ENCODE measurements at places on chromosomes 6 and 20. TPM values are rescaled to one million over a fixed set of nuclear protein-coding genes. Genes with fewer than 3 reads are reported as not detected.

Gene RIPPLY2
- total RNA-seq, result not detected

- no peak for DNase-seq
Observed at GRCh38 chr6:165843568-165844113, 180.6 kb upstream of the PDE10A start.

- DNase-seq, result no peak
Observed at GRCh38 chr20:10848810-10849370, 175.1 kb upstream of the JAG1 start.

- DNase-seq, result no peak
Observed at GRCh38 chr6:160943997-160944396, 47.6 kb upstream of the MAP3K4 start.

DNA sequence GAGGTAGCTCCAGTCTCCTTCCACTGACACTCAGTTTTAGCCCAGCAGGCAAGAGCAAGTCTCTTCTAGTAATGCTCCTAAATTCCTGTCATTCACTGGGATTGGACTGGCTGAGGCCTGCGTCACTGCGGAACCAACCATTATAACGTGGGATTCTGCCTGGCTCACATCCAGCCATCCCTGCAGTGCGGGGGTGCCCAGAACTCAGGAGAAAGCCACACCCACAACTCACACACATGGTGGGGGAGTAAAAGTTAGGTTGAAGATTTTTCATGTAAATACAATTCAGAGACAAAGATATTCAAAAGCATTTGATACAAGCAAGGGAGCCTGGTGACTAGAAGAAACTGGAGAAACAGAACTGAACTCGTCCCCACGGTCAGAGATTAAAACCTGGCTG is 504.0 kb upstream of the CDH4 start:
- DNase-seq, result no peak

GRCh38 chr20:62860391-62860923 is 1.2 kb downstream of the TCFL5 start:
- DNase-seq, result no peak

DNA sequence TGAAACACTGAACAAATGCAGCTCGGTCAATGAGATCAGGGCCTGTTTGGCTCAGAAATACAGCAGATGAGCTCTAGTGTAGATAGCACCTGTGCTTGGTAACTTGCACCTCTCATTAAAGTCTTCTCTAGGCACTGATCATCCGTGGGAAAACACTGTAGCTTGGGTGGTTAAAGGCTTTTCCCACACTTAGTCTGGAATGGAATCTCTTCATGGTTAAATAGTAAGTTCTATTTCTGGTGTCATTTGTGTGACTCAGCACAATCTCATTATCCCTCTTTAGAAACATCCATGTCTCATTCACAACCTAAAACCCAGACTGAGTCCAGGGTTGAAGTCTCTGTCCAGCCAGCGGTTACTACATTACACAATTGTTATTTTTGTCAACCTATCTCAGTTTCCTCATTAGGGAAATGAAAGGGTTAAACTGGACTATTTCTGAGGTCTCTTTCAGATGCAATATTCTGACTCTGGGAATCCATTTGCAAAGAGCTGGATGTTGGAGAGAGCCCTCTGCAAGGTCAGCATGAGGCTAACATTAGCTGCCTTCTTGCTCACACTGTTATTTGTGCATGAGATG is 125.0 kb downstream of the ZDHHC14 start:
- no peak for DNase-seq

DNA sequence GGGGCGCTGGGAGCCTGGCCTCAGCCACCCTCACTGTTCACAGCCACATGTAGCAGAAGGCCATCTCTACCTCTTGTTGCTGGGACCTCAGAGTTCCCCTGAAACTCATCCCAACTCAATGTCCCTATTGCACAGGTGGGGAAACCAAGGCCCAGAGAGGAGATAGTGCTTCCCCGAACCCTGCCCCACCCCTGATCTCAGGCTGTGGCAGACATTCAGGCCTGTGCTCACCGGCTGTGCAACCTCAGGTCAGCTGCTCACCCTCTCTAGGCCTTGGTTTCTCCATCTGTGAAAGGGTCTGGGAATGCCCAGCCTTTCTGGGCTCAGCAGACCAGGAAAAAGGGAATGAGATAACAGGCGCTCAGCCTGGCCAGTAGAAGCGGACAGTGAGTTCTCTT is 6.4 kb upstream of the SLC52A3 start:
- DNase-seq, result no peak

- no peak for DNase-seq
Observed at GRCh38 chr20:40481743-40482458, 207.1 kb downstream of the MAFB start.
